ENCODE measurements at places on chromosomes 11 and 22. TPM values are rescaled to one million over a fixed set of nuclear protein-coding genes. Genes with fewer than 3 reads are reported as not detected.

GRCh38 chr11:96781082-96781481 lies 391.3 kb downstream of the JRKL start:
- DNase-seq, result no peak

DNA sequence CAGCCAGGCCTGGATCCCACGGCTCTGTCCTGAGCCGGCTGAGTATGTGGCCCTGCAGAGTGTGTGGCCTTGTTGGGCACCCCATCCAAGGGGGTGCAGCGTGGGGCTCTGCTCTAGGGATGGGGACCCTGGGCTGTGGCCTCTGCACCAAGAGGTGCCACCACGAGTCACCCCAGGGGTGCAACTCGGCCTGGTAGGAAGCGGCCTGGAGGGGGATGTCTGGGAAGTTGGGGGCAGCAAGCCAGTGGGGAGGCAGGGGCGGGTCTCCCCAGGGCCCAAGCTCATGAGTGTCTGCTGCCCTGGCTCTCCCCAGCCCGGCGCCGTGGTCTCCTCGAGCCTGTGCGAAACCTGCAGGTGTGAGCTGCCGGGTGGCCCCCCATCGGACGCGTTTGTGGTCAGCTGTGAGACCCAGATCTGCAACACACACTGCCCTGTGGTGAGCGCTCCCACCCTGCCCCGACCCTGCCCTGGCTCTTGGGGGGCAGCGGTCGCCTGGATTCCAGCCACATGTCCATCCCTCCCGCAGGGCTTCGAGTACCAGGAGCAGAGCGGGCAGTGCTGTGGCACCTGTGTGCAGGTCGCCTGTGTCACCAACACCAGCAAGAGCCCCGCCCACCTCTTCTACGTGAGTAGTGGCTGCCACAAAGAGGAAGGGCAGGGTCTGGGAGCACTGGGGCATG lies 24.2 kb upstream of the MUC5B start:
- DNase-seq, result no peak

DNA sequence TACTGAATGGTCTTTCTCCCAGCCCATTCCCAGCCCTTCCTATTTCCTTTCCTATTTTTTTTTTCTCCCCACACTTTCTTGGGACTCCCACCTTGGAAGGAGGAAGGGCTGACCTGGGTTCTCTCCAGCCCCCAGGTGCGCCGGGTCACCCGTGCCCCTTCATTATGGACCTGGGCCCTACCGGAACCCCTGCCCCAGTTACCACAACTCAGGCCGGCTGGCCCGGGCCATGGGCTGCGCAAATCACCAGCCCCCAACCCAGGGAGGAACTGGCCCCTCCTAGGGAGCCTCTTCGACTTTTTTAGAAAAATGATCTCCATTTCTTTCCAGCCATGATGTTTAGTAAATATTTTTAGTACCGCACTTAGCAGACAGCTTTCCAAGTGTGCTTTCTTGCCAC lies 62.2 kb downstream of the MORC2 start:
- no peak for DNase-seq

GRCh38 chr11:120649316-120649715 lies 137.8 kb downstream of the GRIK4 start:
- DNase-seq, result no peak

Gene MUC2
- 0.01 TPM for polyA plus RNA-seq

Gene CALCB
- 0.12 TPM for polyA plus RNA-seq

Data from right lung (tissue), 10 donors.